A549 treated with dexamethasone at 1 μM for 4 hours (cell line): ENCODE measurements at places on chromosomes 12 and 14. TPM values are rescaled to one million over a fixed set of nuclear protein-coding genes. Genes with fewer than 3 reads are reported as not detected.

The HHIPL1 gene
- 0.09 to 0.34 TPM (median 0.31 TPM) in 5 replicates for total RNA-seq

The AMHR2 gene
- 0.54 to 1.0 TPM (median 0.87 TPM) in 5 replicates for total RNA-seq

The ESPL1 gene
- total RNA-seq = 14.1 to 24.7 TPM (median 21.8 TPM) in 5 replicates

The ITGA5 gene
- 222 to 345 TPM (median 276 TPM) in 5 replicates for total RNA-seq
